ENCODE measurements at places on chromosomes 2 and 18. TPM values are rescaled to one million over a fixed set of nuclear protein-coding genes. Genes with fewer than 3 reads are reported as not detected.

The KRTCAP3 gene
- 57.3 TPM for total RNA-seq

DNA sequence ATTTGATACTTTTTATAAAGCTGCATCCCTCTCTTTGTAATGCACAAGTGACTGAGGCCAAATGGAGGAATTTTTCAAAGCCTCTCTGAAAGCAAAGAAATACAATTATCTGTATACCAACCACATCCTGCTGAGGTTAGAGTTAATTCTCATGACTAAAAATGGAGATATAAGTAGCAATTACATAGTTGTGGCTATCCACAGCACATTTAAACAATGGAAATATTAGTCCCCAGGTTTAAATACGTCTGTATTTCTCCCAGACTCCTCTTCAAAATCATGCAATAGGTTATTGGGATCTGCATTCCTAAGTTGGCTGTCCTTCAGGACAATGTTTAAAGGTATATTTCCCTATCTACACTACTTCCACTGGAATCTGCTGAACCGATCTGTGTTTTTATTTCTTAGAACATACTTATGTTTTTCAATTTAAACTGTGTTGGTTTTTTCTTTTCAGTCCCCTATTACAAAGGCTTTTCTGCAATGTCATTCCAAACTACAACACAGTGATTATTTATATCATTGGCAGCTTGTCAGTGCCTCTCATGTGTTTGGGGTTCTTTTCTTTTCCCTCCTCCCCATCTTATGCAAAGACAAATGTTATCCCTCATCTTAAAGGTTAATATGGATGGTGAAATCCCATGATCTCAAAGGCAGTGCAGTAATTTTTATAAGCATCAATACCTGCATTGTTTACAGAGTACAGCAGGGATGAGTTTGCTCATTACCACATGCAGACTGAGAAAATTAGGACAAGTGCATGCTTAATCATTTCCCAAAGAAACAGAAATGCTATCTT is 134.8 kb upstream of the FSHR start:
- no peak for DNase-seq

- no peak for DNase-seq
Observed at GRCh38 chr2:60634438-60634837, 81.0 kb upstream of the BCL11A start.

GRCh38 chr2:51918113-51918512 is 886.2 kb upstream of the NRXN1 start:
- DNase-seq = no peak

- DNase-seq = peak; percentile 63
Observed at GRCh38 chr2:16525265-16525887, 140.3 kb downstream of the CYRIA start.

- no peak for DNase-seq
Observed at GRCh38 chr18:5608846-5609245, 65.0 kb upstream of the EPB41L3 start.

GRCh38 chr18:74281980-74282754 is 9.6 kb downstream of the CYB5A start:
- peak; percentile 62 for DNase-seq
